ENCODE measurements at places on chromosomes 2 and 18.
A peak's percentile ranks its signal among the peaks of the same experiment; 100 is the strongest.

GRCh38 chr2:84846041-84846663 is 34.7 kb downstream of the TRABD2A start:
- no peak for DNase-seq

GRCh38 chr2:12762976-12763375 is 46.2 kb downstream of the TRIB2 start:
- DNase-seq: no peak

GRCh38 chr2:16440898-16441297 is 224.7 kb downstream of the CYRIA start:
- no peak for DNase-seq

DNA sequence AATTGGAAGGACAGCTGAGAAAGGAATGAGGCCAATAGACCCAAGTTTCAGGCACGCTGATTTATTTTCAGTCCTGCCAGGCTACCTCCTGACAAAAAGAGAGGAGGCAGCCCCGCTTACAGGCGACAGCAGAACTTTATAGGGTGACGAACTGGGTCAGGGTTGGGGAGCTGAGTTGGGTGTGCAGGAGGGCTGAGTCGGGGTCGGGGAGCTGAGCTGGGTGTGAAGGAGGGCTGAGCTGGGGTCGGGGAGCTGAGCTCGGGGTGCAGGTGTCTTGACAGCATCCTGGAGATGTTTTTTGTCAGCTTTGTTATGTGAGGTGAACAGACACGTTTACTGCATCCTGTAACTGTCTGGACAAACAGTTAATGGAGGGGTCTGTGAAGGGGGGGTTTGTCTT is 342.2 kb downstream of the ADCYAP1 start:
- no peak for DNase-seq

GRCh38 chr18:47150824-47151366 is 595 bp upstream of the HDHD2 start:
- DNase-seq: no peak

- DNase-seq: no peak
Measured at GRCh38 chr2:65367524-65367923, 64.9 kb downstream of the SPRED2 start.

DNA sequence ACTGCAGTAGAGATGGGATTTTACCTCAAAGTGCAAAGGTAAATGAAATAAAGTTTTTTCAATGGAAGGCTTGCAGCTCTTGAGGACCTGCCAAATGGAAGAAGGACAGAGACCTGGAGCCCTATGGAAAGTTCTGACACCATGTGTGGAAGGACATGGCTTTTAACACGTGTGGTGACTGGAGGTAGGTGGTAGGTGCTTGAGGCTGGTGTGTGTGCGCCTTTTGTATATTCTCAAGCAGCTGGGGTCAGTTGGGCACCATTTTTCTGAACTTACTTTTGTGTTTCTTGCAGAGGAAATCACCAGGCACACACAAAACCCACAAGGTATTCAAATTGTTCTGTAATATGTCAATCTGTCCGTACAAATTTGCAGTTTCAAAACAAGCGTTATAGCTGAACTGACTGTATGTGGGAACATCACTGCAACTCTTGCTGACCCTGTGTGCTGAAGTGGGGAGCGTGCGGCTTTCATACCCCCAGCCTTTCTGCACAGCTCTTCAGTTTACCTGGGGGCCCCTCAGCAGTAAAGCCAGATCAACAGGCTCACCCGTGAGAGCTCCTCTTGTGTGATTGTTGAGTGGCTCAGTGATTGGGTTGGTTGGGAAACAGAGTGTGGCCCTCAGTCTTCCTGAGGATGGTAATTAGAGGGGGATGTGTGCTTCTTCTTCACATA is 363 bp downstream of the GREB1 start:
- DNase-seq: no peak

GRCh38 chr18:76771192-76771799 is 51.1 kb upstream of the ZNF236 start:
- DNase-seq: no peak

- DNase-seq: peak; percentile 75
Measured at GRCh38 chr18:13112982-13113381, 105.6 kb upstream of the LDLRAD4 start.

- no peak for DNase-seq
Measured at GRCh38 chr2:218745160-218745558, 34.5 kb downstream of the TTLL4 start.

DNA sequence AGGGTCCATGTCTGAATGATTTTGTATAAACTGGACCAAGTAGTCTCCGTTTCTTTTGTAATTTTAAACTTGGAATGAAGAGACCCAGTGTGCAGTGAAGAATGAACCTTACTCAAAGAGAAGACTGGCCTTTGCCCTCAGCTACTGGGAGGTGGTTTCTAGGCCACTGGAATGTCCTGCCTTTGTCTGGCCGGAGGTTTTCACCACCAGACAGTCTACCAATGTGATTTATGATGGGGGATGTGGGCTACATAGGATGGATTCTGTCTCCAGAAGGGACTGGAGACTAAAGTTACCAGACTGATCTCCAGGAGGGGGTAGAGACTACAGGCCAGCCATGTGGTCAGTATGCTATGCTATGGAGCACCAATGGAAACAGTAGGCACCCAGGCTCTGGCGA is 42.8 kb upstream of the RAB31 start:
- DNase-seq: no peak

DNA sequence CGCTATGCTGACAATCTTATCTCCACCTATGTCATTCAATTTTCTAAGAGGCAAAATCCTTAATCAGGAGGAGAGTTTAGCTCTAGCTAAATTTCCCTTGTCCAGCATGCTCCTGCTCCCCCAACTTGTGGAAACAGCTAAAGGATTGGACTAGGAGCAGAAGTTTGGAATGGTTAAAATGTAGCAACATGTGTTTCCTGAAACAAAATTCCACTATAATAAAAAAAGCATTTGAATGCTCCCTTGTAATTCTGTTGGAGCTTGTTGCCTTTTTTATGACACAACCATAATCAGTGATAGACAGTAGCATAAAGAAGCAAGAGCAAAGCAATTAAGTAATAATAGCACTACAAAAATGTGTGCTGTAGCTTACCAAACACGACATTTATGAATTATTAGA is 6.9 kb downstream of the ACTR3 start:
- DNase-seq: no peak

- no peak for DNase-seq
Measured at GRCh38 chr2:53633441-53633840, 134.2 kb upstream of the CHAC2 start.

DNA sequence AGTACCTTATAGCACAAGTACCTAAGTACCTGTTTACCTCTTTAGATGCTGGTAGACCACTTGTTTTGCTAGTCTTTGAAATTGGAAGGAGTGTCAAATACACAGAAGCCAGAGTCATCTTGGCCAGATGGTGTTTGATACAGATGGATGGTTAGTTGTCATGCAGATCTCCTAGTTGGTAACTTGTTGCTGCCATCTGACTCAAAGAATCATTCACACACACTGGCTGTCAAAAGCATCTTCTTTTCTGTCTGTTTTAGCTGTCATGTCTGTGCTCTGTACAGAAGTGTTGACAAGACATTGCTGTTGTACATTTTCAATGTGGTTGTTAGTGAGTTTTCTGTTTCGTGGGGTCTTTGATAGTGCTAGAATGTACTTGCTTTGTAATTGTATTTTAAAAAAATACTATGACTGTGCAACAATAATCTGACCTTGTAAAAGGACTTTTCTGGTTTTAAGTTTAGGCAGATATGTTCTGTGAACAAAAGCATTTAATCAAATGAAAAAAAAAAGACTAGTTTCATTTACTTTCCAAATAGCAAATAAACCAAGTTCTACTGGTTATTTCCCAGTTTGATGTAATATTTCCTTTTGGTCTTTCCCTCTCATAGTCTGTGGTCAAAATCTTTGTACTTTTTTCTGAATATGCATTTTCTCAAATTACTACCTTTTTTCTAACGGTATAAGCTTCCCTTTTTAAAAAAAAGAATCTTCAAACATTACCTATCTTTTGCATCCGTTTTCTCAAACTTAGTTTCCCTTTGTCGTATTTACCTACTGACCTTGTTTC is 39.9 kb downstream of the TANK start:
- no peak for DNase-seq

GRCh38 chr2:28484835-28485234 is 11.0 kb upstream of the PLB1 start:
- no peak for DNase-seq

GRCh38 chr2:102703305-102703704 is 58.5 kb upstream of the TMEM182 start:
- DNase-seq: no peak

- DNase-seq: no peak
Measured at GRCh38 chr2:925309-925708, 25.3 kb upstream of the SNTG2 start.

GRCh38 chr2:121722479-121722878 is 14.2 kb downstream of the NIFK start:
- DNase-seq: no peak

- no peak for DNase-seq
Measured at GRCh38 chr2:38533180-38533579, 69.5 kb downstream of the HNRNPLL start.

GRCh38 chr2:46187112-46187618 is 110.0 kb upstream of the EPAS1 start:
- no peak for DNase-seq

GRCh38 chr18:31821545-31822171 is 61.0 kb upstream of the SLC25A52 start:
- DNase-seq: no peak

GRCh38 chr2:228224410-228224809 is 42.9 kb upstream of the SPHKAP start:
- DNase-seq: no peak

DNA sequence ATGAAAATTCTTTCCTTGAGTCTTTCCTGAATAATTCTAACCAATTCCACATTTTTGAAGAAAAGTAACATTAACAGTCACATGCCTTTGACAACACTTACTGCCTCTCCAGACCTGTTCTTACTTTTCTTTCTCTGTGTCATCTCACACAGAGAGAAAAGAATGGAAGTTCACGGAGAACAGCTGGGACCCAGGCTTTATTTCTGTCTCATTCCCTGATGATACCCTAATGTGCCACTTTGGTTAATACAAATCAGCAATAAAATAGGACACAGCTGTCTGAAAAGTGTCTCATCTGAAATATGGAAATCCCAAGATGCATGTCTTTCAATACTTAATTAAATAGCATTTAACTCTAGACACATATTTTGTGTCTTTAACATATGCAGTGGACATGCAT is 42.1 kb upstream of the RAB27B start:
- no peak for DNase-seq

DNA sequence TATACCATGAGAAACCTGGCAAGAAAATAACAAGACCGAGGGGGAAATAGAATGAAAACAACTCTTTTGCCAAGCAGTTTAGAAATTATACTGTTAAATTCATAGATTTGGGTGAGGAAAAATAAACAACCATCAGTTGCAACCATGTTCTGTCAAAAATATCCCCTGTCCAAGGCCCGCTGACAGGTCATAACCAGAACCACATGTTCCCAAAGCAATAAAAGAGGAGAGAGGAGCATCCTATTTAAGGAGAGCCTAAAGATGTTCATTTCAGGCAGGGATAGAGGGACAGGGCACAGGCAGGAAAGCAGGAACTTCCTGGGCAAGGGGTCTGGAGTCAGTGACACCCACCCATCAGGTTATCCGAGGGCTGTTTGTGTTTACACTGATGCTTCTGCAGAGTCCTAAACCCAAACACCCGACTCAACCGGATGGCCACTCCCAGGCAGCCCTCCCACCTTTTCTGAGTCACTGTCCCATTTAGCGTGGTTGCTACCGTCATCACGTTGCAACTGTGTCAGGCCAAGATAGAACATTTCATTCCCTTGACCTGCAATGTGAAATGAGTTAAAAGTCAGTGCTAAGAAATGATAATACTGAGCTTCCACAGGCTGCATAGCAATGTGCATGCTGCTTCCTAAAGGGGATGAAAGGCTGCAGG is 468.3 kb upstream of the RAB12 start:
- DNase-seq: no peak

- no peak for DNase-seq
Measured at GRCh38 chr2:128410035-128410757, 91.5 kb upstream of the HS6ST1 start.

DNA sequence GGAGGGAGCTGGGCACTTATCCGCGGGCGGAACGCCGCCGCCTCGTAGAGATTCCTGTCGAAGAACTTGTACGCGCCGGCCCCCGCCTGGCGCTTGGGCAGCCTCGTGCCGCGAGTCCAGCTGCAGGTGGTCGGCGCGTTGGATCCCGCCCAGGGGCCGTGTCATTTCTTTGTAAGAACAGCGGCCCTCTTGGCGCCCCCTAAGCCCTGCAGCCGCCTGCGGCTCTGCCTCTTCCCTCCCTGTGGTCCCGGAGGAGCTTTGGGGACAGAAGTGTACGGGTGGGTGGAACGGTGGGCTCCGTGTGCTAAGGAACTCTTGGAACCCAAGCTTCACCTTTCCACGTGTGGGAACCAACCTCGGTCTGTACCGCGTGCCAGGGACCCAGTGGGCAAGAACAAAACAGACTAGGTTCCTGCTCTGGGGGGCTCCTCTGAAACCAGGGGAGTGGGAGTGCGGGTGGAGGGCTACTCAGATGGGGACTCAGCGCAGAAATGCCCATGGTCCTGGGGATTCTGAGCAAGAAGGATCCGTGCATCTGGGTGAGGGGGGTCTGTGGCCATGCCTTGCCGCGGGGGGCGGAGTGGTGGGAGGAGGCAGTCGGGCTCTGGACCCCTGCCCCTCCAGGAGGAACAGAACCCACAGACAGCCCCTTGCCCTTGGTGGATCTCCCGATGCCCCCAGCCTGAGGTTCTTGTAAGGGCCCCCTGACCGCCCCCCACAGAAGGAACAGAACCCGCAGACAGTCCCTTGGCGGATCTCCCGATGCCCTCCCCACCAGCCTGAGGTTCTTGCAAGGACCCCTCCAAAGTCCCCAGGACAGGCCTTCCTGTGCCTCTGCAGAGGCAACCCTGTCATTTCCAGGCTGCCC is 1.5 kb downstream of the GPC1 start:
- no peak for DNase-seq

DNA sequence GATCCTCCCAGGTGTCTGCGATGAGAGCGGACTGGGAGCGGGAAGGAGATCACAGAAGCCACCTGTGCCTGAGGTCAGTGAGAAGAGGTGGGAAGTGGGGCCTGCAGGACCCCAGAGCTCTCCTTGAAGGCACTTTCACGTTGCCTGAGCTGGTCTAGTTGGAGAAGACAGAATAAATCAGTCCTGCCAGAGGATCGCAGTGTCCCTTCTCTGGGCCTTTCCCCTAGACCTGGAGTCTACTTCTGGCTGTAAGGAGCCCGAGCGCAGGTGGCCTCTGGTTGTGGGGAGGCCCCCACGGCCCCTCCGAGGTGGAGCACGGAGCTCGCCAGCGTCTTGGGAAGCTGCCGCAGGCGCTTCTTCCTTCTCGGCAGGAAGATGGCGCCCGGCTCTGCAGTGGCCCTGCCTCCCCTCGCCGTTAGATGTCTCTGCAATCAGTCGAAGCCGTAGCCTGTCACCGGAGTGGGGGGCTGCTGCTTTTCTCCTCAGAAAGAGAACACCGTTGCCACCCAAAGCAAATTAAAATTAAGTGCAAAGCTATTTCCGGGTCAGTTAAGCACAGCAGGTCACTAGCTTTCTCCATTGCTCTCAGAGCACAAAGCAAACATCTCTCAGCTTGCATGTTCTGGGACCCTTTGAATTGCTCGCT is 212.0 kb upstream of the MYT1L start:
- no peak for DNase-seq

Data from cerebellar nuclear complex (tissue), 1 donor.